ENCODE measurements at places on chromosomes 12 and 14. TPM values are rescaled to one million over a fixed set of nuclear protein-coding genes. Genes with fewer than 3 reads are reported as not detected.
A peak's percentile ranks its signal among the peaks of the same experiment; 100 is the strongest.

GRCh38 chr12:88058719-88059077 is 29.5 kb upstream of the C12orf50 start:
- no peak for DNase-seq

GRCh38 chr12:89968151-89968700 is 259.6 kb upstream of the ATP2B1 start:
- DNase-seq, result no peak

GRCh38 chr12:15684896-15685658 is 104.1 kb downstream of the EPS8 start:
- no peak for DNase-seq

GRCh38 chr12:109670731-109671130 is 42.9 kb upstream of the FAM222A start:
- DNase-seq, result no peak

DNA sequence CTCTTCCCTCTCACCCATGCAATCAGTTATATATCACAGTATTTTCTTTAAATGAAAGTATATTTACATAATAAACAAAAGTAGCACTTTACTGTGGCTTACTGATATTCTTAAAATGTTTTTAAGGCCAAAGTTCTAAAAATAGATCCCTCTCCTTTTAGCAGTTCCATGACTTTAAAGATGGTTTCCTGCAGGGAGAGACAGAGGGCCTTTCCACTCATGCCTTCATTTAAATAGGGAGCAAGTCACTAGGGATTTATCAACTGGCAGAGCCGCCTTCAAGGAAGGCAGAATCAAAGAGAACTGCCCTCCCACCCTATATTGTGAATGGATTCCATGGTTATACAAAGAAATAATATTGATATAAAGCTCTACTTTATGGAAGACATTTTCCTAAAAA is 55.5 kb downstream of the DUSP16 start:
- no peak for DNase-seq

GRCh38 chr12:1705774-1706631 is 15.1 kb downstream of the ADIPOR2 start:
- no peak for DNase-seq

DNA sequence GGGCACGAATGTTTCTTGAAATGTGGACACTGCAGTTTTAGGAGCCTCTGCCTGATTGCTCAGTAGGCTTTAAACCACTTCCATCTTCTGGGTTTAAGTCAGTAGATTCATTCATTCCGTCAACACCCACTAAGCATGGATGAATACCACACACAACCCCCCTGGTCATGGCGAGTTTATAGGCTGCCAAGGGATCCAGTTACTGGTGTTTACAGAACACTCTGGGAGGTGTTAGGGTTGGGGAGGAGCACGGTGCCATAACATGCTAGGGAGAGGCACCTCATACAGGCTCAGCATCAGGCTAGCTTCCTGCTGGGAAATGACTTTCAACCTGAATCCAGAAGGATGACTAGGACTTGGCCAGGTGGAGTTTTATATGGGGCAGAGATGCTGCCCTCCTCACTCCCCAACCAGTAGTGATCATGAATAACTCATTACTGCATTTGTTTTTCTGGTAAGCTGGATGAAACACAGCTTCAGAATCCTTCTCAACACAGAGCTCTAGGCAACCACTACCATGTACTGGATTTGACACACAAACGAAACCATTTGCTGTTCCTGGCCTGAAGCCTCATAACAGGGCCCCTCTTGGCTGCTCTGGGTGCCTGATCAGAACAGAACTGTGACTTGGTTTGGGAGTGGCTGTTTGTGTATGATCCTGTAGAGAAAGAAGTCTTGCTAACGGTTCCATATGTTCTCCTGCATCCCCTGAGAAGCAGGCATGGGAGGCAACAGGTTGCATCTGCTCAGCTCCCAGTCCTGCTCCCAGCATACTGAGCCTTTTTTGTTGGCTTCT is 47.9 kb downstream of the FBXW8 start:
- DNase-seq, result no peak

DNA sequence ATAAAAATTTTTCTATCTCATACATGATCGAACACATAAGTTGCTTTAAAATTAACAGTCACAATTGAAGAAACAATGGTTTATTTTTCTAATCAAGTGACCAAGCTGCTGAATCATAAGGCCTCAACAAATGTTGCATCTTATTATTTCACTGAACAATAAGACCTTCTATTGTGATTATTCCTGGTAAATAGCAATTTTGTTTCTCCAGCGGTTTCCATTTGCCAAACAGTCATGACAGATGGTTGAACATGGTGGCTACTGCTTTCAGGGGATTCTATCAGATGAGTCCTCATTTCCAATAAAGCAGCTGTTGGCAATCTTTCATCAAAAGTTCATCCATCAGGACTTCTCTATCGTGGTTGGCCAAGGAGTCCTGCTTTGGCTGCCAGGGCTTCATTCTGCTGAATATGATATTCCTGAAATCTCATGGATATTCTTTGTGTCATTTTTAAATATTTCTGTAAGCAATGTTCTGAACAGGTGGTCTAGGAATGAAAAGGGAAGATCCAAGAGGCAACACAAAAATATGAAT is 13.0 kb downstream of the TOMM20L start:
- no peak for DNase-seq

GRCh38 chr14:54169254-54169924 is 212.8 kb upstream of the BMP4 start:
- no peak for DNase-seq

DNA sequence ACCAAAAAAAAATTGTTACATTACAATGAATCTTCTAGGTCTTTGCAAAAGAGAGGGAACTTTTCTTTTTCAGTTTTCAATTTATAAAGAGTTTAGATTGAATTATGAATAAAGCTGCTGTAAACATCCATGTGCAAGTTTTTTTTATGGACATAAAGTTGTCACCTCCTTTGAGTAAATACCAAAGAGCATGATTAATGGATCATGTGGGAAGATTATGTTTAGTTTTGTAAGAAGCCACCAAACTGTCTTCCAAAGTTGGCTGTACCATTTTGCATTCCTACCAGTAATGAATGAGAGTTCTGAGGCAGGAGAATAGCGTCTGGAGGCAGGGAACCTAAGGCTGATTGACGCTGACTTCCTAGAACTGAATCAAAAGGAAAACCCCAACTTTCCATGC is 30.2 kb downstream of the LEMD3 start:
- no peak for DNase-seq

GRCh38 chr12:1918081-1918883 is at the start of gene CACNA2D4:
TSS of gene CACNA2D4 (minus strand) at chr12:1918652. CDS start at chr12:1918473, 179 bp downstream.
- DNase-seq, result no peak

GRCh38 chr14:99260116-99260515 is 11.9 kb downstream of the BCL11B start:
- DNase-seq, result no peak

DNA sequence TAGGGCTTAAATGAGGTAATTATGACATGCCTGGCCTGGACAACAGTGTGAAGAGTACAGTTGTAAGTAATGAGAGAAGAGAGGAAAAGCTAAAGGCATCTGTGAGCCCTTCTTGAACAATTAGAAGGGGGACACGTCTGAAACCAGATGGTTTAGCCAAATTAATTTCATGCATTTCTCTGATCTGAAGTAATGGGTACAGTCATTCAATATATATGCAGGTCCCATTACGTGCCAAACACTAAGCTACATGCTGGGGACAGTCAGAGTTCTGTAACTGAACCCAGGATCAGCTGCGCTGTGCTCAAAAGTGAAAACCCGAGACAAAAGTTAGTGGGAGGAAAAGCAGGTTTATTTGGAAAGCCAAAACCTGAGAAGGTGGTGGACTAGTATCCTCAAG is 207.2 kb upstream of the TMTC1 start:
- no peak for DNase-seq

DNA sequence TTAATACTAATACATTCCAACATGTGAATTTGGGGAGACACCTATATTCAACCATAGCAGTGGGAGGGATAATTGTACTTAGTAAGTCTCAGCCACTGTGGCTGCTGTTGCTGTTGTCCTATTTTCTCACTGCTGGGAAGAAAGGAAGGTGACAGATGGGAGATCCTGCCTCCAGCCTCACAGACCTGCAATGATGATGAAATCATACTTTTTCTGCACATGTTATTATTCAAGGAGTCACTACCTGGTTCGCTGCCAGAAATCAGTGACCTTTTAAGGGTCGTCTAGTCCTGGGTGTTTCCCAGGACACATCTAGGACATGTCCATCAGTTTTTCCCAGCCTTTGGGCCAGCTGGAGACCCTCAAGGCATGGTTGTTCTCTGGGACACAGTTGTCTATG is 106.2 kb upstream of the RPH3A start:
- DNase-seq, result no peak

DNA sequence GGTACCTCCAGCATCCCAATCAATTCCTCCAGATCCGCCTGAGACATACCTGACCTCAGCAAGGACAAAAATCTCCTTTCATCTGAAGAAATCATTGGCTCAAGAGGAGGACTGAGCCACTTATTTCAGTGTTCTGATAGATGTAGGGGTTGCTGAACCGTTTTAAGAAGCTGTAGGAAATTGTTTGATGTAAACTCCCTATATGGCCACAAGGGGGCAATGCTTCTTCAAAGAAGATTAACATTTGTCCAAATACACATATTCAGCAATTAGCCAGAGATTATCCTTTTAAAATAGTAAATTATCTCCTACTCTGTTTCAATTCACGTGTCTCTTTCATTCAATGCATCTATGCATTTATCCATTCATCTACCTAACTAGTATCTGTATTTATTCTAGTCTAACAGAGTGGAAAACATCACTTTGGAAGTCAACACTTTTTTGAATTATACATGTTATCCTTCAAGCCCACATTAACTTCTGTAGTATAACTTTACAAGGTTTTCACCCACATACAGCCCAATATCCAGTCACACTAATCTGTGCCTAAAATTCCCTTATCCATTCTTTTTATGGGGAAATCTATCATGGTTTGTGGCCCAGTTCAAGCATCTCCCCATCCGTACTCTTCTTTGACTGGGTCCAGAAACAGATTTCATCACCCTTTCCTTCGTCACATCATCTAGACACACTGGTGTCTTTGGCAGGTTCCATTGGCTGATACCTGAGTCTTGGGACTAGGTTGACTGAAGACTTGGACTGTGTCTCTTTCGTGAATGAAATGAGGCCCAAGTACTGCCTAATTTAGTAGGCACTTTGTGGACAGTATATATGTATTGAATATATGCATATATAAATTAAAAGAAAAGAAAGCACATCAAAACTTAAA is 411.0 kb upstream of the OR4E1 start:
- DNase-seq, result no peak

DNA sequence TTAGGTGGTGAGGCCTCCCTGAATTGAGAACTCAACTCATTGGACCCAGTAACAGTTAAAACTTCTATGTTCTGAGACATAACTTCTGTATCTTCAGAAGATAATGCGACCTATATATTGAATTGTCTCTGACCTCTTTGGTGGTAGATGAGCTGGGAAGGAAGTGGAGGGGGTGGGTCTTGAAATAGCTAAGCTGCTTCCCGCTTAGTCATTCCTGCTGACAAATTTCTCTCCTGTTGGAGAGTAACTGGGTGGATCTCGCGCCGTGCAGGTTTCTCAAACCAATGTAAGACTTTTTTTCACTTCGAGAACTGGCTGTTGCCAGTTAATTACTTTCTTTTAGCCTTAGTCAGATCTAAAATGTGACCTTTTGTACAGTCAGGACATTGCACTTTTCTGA is 100.8 kb downstream of the PPHLN1 start:
- no peak for DNase-seq

GRCh38 chr12:87441511-87441910 is 587.7 kb downstream of the C12orf50 start:
- DNase-seq, result no peak

GRCh38 chr14:86712176-86712575 is 1182.2 kb downstream of the FLRT2 start:
- DNase-seq, result no peak

DNA sequence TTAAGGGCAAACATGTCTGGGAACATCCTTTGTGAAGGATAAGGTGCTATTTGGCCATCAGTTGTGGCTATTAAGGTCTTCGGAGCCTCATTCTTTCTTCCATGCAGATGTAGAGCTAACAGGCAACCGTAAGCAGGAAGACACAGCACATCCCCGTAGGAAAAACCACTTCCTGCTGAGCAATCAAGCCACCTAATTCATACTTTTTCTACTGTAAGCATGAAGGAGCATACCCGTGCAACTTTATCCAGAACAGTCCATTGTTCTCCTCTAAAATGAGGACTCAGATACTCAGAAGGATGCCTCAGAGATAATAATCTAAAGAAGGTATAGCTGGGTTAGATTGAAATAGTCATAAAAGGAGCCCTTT is 232.0 kb downstream of the PPM1H start:
- DNase-seq, result no peak

DNA sequence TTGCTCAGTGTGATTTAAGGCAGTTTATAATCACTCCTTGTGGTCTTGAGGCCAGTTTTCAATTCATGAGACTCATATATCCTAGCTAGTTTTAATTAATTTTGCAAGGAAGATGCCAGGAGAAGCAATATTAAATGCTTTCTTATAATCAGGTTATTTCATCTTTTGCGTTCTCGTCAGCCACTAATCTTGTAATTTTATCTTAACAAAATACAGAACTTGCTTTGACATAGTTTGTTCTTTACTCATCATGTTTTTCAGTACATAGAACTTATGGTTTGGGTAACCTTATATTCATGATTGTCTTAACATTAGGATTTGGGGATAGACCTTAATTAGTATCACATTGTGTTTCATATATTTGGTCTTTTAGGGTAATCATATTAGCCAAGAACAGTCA is 76.0 kb downstream of the LIN52 start:
- no peak for DNase-seq

DNA sequence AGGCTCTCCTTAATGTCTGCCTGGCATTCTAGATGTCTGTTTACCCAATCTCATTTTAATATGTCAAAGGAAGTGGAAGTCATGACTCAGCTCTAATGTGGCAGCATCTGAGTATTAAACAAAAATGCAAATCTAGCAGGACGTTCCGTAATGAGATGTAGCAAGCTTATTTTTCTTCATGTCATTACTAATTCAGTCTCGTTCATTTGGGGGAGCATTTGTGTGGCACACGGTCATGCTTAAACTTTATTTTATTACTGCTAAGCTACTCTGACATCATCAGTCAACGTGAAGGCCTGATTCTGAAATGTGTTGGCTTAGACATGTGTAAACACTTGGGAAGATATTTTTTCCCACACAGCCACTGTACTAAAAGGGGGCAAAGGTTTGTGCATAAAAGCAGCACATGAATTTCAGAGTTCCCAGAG is 326.7 kb upstream of the TMPO start:
- no peak for DNase-seq

GRCh38 chr14:70808416-70809224 is 693 bp downstream of the MAP3K9 start:
- DNase-seq, result peak; percentile 54

GRCh38 chr12:64696080-64696741 is 63.0 kb downstream of the GNS start:
- DNase-seq, result no peak

- DNase-seq, result no peak
Measured at GRCh38 chr12:21547437-21547836, 21.3 kb downstream of the SPX start.

Gene CLEC1A
- not detected for total RNA-seq

Gene PLXNC1
- total RNA-seq, result 5.2 TPM

Gene AMN
- 2.8 TPM for total RNA-seq

Gene HCAR2
- 0.19 TPM for total RNA-seq

Gene ADAMTS20
- not detected for total RNA-seq

Gene LHX5
- not detected for total RNA-seq

Gene OR11H12
- not detected for total RNA-seq

Gene IL26
- total RNA-seq, result 0.25 TPM

Gene CCND2
- 163 TPM for total RNA-seq

Data from CD4-positive, alpha-beta T cell (primary cell).